ENCODE measurements at places on chromosomes 5 and 9.

- no peaks in the 10 kb centered on the region for H3K27me3 ChIP-seq
- no peak overlapping the region for H3K4me3 ChIP-seq
- no peaks in the 10 kb centered on the region for H3K36me3 ChIP-seq
- H3K4me1 ChIP-seq, result no peaks in the 10 kb centered on the region
Measured at GRCh38 chr9:95910023-95910707, 34.7 kb downstream of the ERCC6L2 start.

DNA sequence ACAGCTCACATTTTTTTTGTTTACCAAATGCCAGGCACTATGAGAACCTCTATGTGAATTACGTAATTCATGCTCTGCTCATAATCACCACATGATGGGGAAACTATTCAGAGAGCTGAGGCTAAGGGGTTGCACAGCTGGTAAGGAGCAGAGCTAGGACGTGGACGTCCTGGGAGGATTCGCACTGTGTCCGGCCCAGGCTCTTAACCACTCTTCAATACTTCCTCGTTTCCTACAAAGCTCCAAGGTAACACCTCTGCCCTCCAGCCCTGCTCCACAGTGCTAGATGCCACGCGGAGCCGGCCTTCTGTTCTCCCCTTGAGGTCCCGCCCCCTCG is 8.7 kb downstream of the PHF19 start:
- no peaks in the 10 kb centered on the region for H3K27me3 ChIP-seq
- H3K36me3 ChIP-seq, result no peaks in the 10 kb centered on the region
- no peak for DNase-seq

GRCh38 chr9:73219985-73220626 is 68.4 kb downstream of the ANXA1 start:
- H3K27ac ChIP-seq, result no peak overlapping the region
- H3K4me1 ChIP-seq, result no peaks in the 10 kb centered on the region
- no peaks in the 10 kb centered on the region for H3K36me3 ChIP-seq
- H3K27me3 ChIP-seq, result no peaks in the 10 kb centered on the region
- H3K4me3 ChIP-seq, result no peak overlapping the region

GRCh38 chr5:171721464-171721863 is 64.2 kb upstream of the SMIM23 start:
- H3K27ac ChIP-seq, result no peak overlapping the region
- H3K4me3 ChIP-seq, result no peak overlapping the region
- no peaks in the 10 kb centered on the region for H3K27me3 ChIP-seq
- no peaks in the 10 kb centered on the region for H3K4me1 ChIP-seq

DNA sequence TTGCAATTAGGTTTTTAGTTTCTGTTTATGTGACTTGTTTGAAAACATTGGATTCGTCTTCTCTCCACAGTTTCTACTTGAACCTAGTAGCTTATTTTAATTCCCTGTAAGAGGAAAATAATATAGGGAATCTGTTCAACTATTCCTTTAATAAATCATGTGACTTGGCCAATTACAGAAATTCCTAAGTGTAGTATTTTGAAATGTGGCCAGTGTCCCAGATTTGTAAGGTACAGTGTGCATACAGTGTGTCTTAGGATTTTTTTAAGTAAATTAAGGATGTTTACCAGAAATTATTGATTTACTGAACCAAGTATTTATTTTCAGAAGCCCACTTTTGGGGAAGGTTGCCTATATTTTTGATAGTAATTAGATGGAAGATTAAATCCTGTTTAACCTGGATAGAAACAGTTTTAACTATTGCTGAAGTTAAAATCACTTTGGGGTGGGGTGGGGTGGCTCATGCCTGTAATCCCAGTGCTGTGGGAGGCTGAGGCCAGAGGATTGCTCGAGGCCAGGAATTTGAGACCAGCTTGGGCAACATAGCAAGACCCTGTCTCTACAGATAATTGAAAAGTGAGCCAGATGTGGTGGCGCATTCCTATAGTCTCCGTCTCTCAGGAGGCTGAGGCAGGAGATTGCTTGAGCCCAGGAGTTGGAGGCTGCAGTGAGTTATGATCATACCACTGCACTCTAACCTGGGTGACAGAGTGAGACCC is 36.9 kb downstream of the G3BP1 start:
- no peak overlapping the region for H3K27ac ChIP-seq
- H3K4me3 ChIP-seq, result no peak overlapping the region
- no peaks in the 10 kb centered on the region for H3K36me3 ChIP-seq
- no peak for DNase-seq

GRCh38 chr9:18741945-18742344 is 268.0 kb downstream of the ADAMTSL1 start:
- DNase-seq, result no peak
- H3K27ac ChIP-seq, result no peak overlapping the region
- H3K36me3 ChIP-seq, result no peaks in the 10 kb centered on the region
- H3K27me3 ChIP-seq, result no peaks in the 10 kb centered on the region
- no peak overlapping the region for H3K4me3 ChIP-seq

DNA sequence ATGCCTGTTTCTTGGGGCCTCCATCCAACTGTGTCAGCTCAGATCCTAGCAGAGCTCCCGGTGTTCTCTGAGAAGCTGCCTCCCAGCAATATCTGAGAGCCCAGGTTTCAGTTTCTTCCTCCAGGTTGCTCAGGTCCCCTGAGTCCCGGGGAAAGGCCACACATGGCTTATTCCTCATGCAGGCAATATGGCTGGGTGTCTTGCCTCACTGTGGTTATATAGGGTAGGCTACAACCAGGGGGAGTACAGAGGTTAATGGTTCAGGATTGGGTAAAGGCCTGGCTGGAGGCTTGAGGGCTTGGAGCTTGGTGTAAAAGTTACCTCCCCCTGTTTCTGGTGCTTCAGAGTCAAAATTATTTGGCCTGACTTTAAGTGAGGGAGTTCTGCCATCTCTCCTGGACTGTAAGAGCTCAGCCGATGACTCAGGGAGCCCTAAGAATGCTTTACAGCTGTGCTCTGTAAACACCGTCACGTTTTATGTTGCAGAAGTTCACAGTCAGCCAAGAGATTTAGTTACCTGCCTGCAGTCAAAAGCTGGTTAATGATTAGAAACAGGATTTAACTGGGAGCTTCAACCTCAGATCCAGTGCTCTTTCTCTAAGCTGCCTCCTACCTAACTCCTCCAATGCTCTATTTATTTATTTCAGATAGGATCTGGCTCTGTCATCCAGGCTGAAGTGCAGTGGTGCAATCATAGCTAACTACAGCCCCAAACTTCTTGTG is 24.3 kb upstream of the UBAP2 start:
- peak overlapping the region; percentile 76 for H3K27ac ChIP-seq
- H3K4me3 ChIP-seq, result no peak overlapping the region

- peak overlapping the region; percentile 68 for H3K27ac ChIP-seq
- H3K4me3 ChIP-seq, result peak overlapping the region; percentile 80
- no peak for DNase-seq
- H3K4me1 ChIP-seq, result no peaks in the 10 kb centered on the region
- H3K27me3 ChIP-seq, result no peaks in the 10 kb centered on the region
- H3K36me3 ChIP-seq, result no peaks in the 10 kb centered on the region
Measured at GRCh38 chr5:149141957-149142851, 911 bp downstream of the ABLIM3 start.

- no peak for DNase-seq
- no peaks in the 10 kb centered on the region for H3K36me3 ChIP-seq
- no peaks in the 10 kb centered on the region for H3K4me1 ChIP-seq
- H3K4me3 ChIP-seq, result no peak overlapping the region
Measured at GRCh38 chr5:142281966-142282365, 42.9 kb downstream of the SPRY4 start.

DNA sequence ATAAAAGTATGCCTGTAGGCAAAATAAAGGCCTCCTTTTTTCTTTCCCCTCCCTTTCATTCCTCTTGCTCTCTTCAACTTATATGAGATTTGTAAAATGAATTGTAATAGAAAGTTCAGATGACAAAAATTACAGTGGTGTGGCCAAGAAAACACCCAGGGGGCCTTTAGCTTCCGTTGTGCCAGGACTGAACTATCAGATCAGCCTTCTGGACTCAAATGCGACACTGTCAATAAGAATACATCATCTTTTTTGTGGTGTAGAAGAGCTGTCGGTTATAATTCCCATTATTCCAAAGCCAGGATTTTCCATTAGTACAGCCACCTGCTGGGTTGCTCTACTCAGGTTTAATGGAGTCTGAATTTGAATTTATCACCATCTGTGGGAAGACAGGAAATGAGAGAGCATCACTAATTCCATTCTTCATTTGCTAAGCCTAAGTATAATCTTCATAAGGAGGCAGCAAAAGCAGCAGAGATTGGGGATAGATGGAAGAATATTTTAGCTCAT is 443.4 kb downstream of the ANXA1 start:
- H3K27ac ChIP-seq, result no peak overlapping the region
- no peak overlapping the region for H3K4me3 ChIP-seq
- H3K4me1 ChIP-seq, result no peaks in the 10 kb centered on the region
- H3K36me3 ChIP-seq, result no peaks in the 10 kb centered on the region

- DNase-seq, result no peak
- H3K4me3 ChIP-seq, result no peak overlapping the region
- no peak overlapping the region for H3K27ac ChIP-seq
Measured at GRCh38 chr9:133822430-133823065, 84.4 kb upstream of the SARDH start.

DNA sequence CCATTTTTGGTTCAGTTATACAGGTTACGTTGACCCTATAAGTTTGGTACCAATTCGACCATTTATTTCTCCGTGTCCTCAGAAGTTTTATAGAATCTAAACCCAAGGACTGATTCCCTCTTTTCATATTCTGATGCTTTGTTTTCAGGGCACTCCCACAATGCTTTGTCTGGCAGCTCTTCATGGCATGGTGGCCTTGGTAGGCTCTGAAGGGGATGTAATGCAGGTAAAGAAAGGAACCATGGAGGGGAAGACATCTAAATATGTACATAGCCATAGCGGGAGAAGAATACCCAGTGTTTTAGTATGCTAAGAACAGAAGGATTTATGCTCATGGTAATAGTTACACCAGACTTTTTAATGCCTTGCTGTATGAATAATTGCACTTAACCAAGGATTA is 82.7 kb downstream of the HACD4 start:
- H3K4me1 ChIP-seq, result no peaks in the 10 kb centered on the region
- no peak overlapping the region for H3K27ac ChIP-seq
- no peak overlapping the region for H3K4me3 ChIP-seq
- H3K27me3 ChIP-seq, result no peaks in the 10 kb centered on the region
- DNase-seq, result no peak

GRCh38 chr9:13948037-13948436 is 365.9 kb downstream of the NFIB start:
- no peak overlapping the region for H3K4me3 ChIP-seq
- H3K4me1 ChIP-seq, result no peaks in the 10 kb centered on the region
- H3K27ac ChIP-seq, result no peak overlapping the region
- H3K27me3 ChIP-seq, result no peaks in the 10 kb centered on the region
- no peak for DNase-seq
- no peaks in the 10 kb centered on the region for H3K36me3 ChIP-seq

DNA sequence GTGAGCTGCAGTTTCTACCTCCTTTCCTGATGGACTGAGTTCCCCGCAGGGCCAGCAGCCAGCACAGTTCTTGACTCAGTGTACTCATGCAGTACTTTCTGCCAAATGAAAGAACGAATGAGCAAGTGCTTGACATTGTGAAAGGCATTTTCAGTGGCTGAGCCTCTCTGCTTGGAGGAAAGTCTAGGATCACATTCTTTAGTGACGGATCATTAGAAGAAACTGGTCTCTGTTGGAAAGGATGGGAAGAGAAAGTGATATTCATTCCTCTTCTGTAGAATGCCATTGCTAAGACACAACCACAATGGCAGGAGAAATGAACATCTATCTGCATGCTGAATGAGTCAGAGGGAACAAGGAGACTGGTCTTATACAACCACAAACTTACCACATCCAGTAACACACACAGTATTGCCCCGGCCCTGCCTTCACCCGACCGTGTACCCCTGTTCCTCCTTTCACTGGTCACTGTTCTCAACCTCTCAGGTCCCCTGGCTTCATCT is 206.9 kb downstream of the CRB2 start:
- H3K36me3 ChIP-seq, result no peaks in the 10 kb centered on the region
- H3K27ac ChIP-seq, result no peak overlapping the region
- H3K27me3 ChIP-seq, result no peaks in the 10 kb centered on the region
- no peaks in the 10 kb centered on the region for H3K4me1 ChIP-seq
- no peak for DNase-seq
- no peak overlapping the region for H3K4me3 ChIP-seq

- no peak overlapping the region for H3K27ac ChIP-seq
- DNase-seq, result no peak
- no peak overlapping the region for H3K4me3 ChIP-seq
- no peaks in the 10 kb centered on the region for H3K4me1 ChIP-seq
- no peaks in the 10 kb centered on the region for H3K27me3 ChIP-seq
Measured at GRCh38 chr9:4269872-4270271, 30.0 kb downstream of the GLIS3 start.

Data from breast epithelium (tissue), 4 donors.